Ascending aorta (tissue), 2 donors: ENCODE measurements at places on chromosomes 4 and X.

DNA sequence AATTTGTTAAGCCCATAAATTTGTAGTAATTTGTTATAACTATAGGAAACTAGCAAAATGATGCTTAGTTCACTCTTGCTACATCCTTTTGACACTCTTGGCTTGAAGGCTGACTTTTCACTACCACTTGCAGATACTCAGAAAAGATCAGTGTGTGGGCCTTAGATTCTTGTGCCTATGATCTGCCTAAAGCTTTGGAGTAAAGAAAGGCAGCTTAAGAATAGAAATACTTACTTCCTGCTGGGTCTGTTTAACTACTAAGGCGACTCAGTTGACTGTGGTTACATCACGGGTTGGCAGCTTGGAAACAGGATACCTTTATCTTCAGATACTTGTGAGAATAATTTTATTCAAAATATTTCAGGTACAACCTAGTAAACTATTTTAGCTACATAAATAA is 201.4 kb upstream of the FMR1 start:
- DNase-seq, result no peak

- peak; percentile 50 for DNase-seq
Measured at GRCh38 chr4:825063-825970, 612 bp downstream of the CPLX1 start.

DNA sequence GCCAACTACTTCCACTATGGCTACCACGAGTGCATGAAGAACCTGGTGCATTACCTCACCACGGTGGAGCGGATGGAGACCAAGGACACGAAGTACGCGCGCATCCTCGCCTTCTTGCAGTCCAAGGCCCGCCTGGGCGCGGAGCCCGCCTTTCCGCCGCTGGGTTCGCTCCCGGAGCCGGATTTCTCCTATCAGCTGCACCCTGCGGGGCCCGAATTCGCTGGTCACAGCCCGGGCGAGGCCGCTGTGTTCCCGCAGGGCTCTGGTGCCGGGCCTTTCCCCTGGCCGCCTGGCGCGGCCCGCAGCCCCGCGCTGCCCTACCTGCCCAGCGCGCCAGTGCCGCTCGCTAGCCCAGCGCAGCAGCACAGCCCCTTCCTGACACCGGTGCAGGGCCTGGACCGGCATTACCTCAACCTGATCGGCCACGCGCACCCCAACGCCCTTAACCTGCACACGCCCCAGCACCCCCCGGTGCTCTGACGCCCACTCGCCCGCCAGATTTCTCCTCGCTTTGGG is 2.1 kb downstream of the HELT start:
- no peak for DNase-seq

DNA sequence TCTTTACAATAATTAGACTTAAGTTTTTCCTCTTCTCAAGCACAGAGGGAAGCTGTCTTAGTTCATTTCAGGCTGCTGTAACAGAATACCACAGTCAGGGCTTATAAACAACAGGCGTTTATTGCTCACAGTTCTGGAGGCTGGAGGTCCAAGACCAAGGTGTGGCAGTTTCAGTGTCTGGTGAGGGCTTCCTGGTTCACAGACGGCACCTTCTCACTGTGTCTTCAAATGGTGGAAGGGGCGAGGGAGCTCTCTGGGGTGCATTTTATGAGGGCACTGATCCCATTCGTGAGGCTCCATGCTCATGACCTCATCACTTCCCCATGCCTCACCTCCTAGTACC is 115.7 kb upstream of the MXRA5 start:
- DNase-seq, result no peak

DNA sequence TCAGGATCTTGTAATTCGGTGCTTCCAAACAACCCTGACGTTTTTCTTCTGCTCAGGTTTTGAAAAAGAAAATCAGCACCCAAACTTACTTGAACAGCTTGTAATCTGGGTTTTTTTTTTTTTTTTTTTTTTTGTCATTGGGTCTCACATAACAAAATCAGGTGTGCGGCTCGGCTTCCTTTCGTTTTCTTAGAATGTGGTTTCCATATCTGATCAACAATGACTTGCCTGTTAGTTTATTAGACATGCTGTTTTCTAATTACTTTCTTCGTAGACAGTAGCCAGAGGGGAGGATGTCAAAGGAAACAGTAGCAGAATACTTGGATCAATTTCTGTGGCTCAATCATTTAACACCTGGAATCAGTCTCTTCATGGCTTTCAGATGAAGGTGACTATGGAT is 890 bp upstream of the FREM3 start:
- no peak for DNase-seq

DNA sequence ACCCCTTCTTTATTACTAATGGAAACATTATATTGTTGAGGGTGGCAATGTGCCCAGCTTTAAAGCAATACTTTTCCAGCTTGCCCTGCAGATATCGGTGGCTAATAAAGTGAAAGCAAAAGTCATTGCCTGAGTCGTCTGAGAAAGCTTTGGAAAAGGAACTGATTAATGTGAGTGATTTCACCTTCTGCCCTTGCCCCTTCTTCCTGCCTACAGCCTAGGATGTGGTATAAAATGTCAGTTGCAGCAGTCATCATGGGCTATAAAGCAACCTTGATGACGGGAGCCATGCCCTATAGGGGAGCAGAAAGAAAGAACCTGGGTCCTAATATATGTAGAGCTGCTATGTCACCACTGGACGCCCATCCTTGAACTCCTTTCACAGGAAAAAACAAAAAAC is 132.4 kb upstream of the USP9X start:
- no peak for DNase-seq

- DNase-seq, result no peak
Measured at GRCh38 chrX:72146527-72146926, 14.8 kb upstream of the RTL5 start.

DNA sequence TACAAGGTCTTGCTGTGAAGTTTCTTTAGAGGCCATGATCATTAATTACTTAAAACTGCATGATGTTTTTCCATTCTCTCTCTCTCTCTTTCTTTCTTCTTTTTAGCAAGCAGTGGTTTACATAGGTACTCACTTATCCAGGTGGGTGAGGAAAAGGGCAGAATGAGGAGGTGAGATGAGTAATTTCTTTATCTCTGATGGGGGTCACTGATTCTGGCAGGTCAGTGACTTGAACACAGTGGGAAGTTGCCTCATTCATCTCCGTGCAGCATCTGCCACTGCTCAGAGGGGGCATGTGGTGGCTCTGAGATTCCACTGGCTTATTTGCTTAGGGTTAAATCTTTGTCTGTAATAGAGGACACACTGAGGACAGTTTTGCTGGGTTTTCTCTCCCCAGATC is 62.6 kb downstream of the FAM114A1 start:
- no peak for DNase-seq

DNA sequence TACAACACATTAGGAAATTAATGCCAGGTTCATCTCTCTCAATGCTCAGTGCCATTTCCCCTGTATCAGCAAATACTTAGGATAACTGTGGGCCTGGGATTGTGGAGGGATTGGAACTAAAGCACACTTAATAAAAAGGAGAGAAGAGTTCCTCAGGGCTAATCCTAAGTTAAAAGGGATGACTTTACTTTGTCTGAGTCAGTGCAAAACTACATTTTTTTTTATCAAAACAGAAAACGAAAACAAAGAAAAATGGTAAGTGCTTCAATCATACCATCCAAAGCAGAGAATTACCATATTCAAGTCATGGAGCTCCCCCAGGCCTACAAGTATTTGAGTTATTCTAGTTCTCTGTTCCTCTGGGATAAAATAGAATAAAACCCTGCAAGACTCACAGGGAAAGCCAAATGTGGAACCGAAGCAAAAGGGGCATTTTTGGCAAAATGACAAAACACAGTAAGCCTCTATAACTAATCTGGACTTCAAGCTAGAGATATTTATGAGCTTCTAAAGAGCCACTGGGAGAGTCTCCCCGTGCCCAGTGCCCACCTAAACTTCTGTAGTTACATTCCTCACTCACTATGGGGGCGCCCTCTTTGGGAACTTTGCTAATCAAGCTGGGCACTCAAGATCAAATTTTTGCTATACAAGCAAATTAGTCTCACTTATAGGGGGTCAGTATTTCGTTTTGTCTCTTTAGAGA is 53.4 kb downstream of the PALLD start:
- DNase-seq, result no peak

- no peak for DNase-seq
Measured at GRCh38 chr4:22744478-22745062, 51.8 kb downstream of the GBA3 start.

- no peak for DNase-seq
Measured at GRCh38 chr4:38985410-38986100, 46.7 kb downstream of the TMEM156 start.

GRCh38 chrX:67545036-67545821 is 1.4 kb downstream of the AR start:
- no peak for DNase-seq

- DNase-seq, result no peak
Measured at GRCh38 chr4:128556756-128557155, 252.7 kb upstream of the JADE1 start.
